Spinal cord (tissue), 10 donors: ENCODE measurements at places on chromosomes 12 and 14. TPM values are rescaled to one million over a fixed set of nuclear protein-coding genes. Genes with fewer than 3 reads are reported as not detected.

DNA sequence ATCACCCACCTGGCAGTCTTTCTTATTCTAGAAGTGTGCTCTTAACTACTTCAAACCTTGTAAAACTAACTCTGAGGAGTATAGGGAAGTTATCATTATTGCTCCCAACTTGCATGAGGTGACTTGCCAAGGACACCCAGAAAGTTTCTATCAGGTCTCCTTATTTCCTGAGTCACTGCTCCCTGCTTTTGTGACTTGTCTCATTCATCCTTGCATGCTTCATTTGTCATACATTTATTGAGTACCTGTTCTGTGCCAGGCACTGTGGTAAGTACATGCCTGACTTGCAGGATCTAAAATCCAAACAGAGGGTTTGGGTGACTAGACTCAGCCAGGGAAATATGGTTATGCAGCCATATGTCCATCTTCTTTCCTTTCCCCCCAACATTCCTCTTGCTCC, 25.5 kb downstream of the CFAP251 start:
- H3K4me3 ChIP-seq, result no peak overlapping the region
- no peak overlapping the region for H3K27ac ChIP-seq
- no peaks in the 10 kb centered on the region for H3K27me3 ChIP-seq
- peaks cover 2% of the 10 kb centered on the region for H3K36me3 ChIP-seq

Gene TMEM132D
- total RNA-seq, result 4.7 TPM

GRCh38 chr12:20369305-20370013, 1.1 kb downstream of the PDE3A start:
- H3K27me3 ChIP-seq, result no peaks in the 10 kb centered on the region
- peaks cover 8% of the 10 kb centered on the region for H3K4me1 ChIP-seq
- peak overlapping the region; percentile 94 for H3K4me3 ChIP-seq
- H3K27ac ChIP-seq, result peak overlapping the region; percentile 98
- DNase-seq, result peak; percentile 48

Gene DPY19L2
- total RNA-seq, result 23.7 TPM

GRCh38 chr12:46401662-46402061, 29.1 kb upstream of the SLC38A2 start:
- H3K4me1 ChIP-seq, result no peaks in the 10 kb centered on the region
- no peaks in the 10 kb centered on the region for H3K27me3 ChIP-seq
- H3K36me3 ChIP-seq, result no peaks in the 10 kb centered on the region
- peak; percentile 33 for DNase-seq

- no peaks in the 10 kb centered on the region for H3K27me3 ChIP-seq
- H3K27ac ChIP-seq, result no peak overlapping the region
- no peak for DNase-seq
- H3K36me3 ChIP-seq, result no peaks in the 10 kb centered on the region
- no peaks in the 10 kb centered on the region for H3K4me1 ChIP-seq
Observed at GRCh38 chr12:91562476-91562875, 379.9 kb upstream of the DCN start.

- H3K27me3 ChIP-seq, result no peaks in the 10 kb centered on the region
- peaks cover 9% of the 10 kb centered on the region for H3K4me1 ChIP-seq
- H3K27ac ChIP-seq, result peak overlapping the region; percentile 82
- DNase-seq, result no peak
- no peaks in the 10 kb centered on the region for H3K36me3 ChIP-seq
Observed at GRCh38 chr12:62683776-62684569, 217.3 kb downstream of the MON2 start.

Gene SOX5
- total RNA-seq, result 47.9 TPM

Gene PAH
- total RNA-seq, result 0.33 TPM

DNA sequence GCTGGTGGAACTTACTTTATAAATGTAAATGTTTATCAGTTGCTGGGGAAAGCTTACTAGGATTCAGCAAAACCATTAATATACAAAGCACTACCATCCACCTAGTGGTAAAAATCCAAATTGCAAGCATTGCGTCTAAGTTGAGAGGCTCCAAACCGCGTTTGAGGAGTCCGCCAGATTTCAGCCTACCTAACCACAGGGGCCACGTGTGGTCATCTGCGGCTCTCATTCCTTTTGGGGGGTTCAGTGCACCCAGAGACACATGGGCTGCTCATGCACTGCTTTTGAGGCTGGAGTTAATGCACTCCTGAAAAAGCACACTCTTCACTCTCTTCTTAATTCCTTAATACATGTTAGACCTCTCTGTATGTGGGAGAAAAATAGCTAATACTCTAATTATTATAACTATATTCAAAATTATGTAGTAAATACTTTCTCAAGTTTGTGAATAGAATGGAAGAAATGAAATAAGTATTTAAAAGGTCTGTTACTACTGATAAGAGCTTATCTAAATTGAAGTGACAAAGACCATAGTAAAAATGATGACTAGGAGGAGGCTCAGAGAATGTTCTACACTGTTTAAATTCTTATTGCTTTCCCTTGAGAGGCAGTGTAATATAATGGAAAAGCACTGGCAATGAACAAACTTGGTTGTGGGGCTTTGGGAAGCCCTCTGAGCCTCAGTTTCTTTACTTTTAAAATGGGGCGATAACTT, 41.4 kb upstream of the MANSC4 start:
- H3K4me1 ChIP-seq, result no peaks in the 10 kb centered on the region
- H3K27ac ChIP-seq, result no peak overlapping the region
- H3K36me3 ChIP-seq, result no peaks in the 10 kb centered on the region
- DNase-seq, result peak; percentile 33
- no peaks in the 10 kb centered on the region for H3K27me3 ChIP-seq

Gene ACRBP
- 0.69 TPM for total RNA-seq

- H3K36me3 ChIP-seq, result no peaks in the 10 kb centered on the region
- peaks cover 4% of the 10 kb centered on the region for H3K4me1 ChIP-seq
- peak overlapping the region; percentile 67 for H3K27ac ChIP-seq
- no peaks in the 10 kb centered on the region for H3K27me3 ChIP-seq
- peak; percentile 27 for DNase-seq
Observed at GRCh38 chr12:114868995-114869834, 185.2 kb upstream of the TBX3 start.

Gene CFL2
- total RNA-seq, result 71.6 TPM

DNA sequence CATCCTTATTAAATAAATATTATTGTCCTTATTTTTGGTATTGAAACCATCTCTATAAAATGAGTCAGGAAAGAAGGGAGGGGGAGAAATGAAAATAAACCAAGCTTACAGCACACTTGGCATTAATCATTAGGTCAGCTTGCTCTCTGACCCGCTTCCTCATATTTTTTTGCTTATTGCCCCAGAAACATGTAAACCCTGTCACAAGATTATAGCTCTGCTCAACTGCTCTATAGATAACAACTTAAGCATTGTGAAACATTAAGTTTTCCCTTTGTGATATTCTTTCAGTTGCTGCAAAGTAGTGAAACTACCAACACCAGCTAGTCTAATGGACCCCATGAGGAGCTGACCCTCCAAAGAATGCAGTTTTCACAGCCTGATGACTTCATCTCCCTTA, 819.5 kb downstream of the SLC16A7 start:
- no peaks in the 10 kb centered on the region for H3K36me3 ChIP-seq
- H3K4me1 ChIP-seq, result no peaks in the 10 kb centered on the region
- no peaks in the 10 kb centered on the region for H3K27me3 ChIP-seq
- DNase-seq, result no peak

Gene SMCO2
- total RNA-seq, result 0.99 TPM

- H3K4me3 ChIP-seq, result peak overlapping the region; percentile 14
- peaks cover 5% of the 10 kb centered on the region for H3K27me3 ChIP-seq
- H3K27ac ChIP-seq, result no peak overlapping the region
- DNase-seq, result no peak
- H3K4me1 ChIP-seq, result no peaks in the 10 kb centered on the region
Observed at GRCh38 chr14:60736494-60736893, 1.9 kb downstream of the MNAT1 start.

- peak overlapping the region; percentile 86 for H3K4me3 ChIP-seq
- peaks cover 49% of the 10 kb centered on the region for H3K4me1 ChIP-seq
- peaks cover 10% of the 10 kb centered on the region for H3K36me3 ChIP-seq
Observed at GRCh38 chr12:57086493-57087009, 2.4 kb upstream of the NAB2 start.

Gene CLEC4C
- not detected for total RNA-seq

- no peaks in the 10 kb centered on the region for H3K36me3 ChIP-seq
- no peak overlapping the region for H3K27ac ChIP-seq
- no peak overlapping the region for H3K4me3 ChIP-seq
- DNase-seq, result no peak
- H3K27me3 ChIP-seq, result no peaks in the 10 kb centered on the region
- H3K4me1 ChIP-seq, result peaks cover 4% of the 10 kb centered on the region
Observed at GRCh38 chr12:13875744-13876143, 105.7 kb downstream of the GRIN2B start.

GRCh38 chr12:124680863-124681778, 113.7 kb upstream of the NCOR2 start:
- peaks cover 89% of the 10 kb centered on the region for H3K4me1 ChIP-seq
- H3K27ac ChIP-seq, result no peak overlapping the region
- DNase-seq, result no peak

- no peak overlapping the region for H3K27ac ChIP-seq
- H3K4me1 ChIP-seq, result no peaks in the 10 kb centered on the region
- no peak for DNase-seq
- H3K36me3 ChIP-seq, result no peaks in the 10 kb centered on the region
- H3K4me3 ChIP-seq, result no peak overlapping the region
- no peaks in the 10 kb centered on the region for H3K27me3 ChIP-seq
Observed at GRCh38 chr12:59646636-59647035, 50.8 kb downstream of the SLC16A7 start.

Gene MYRFL
- 0.50 TPM for total RNA-seq

DNA sequence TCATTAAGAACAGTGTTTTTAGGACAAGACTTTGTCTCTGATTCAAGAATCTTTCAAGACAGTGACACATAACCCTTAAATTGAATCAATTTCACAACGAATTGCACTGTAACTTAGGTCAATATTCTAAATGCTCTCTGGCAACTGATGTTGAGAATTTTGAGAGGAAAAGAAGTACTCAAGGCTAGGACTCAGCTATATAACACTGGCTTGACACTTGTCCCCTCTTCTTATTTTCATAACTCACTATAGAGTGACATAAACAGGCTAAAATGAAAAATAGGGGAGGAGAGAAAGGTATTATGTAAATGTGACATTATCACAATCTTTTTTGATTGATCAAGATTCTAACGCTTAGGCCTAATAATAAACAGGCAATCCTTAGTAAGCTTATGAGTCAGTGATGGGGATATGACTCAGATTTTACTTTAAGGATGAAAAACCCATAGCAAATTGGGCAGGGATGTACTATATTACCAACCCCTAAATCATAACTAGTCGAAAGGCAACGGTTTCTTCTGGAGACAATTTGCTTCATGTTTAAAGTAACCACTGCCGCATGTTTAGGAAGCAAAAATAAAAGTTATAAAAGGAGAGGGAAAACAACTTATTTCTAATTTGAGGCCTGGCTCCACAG, 10.9 kb downstream of the BTG1 start:
- H3K36me3 ChIP-seq, result no peaks in the 10 kb centered on the region
- no peak overlapping the region for H3K4me3 ChIP-seq
- no peak for DNase-seq
- H3K4me1 ChIP-seq, result peaks cover 6% of the 10 kb centered on the region
- no peaks in the 10 kb centered on the region for H3K27me3 ChIP-seq

GRCh38 chr12:68491204-68491960, 119.3 kb upstream of the RAP1B start:
- H3K27ac ChIP-seq, result no peak overlapping the region
- DNase-seq, result no peak
- no peaks in the 10 kb centered on the region for H3K27me3 ChIP-seq
- no peaks in the 10 kb centered on the region for H3K36me3 ChIP-seq
- no peak overlapping the region for H3K4me3 ChIP-seq

GRCh38 chr12:47193066-47193465, 113.3 kb upstream of the AMIGO2 start:
- H3K36me3 ChIP-seq, result no peaks in the 10 kb centered on the region
- H3K4me3 ChIP-seq, result no peak overlapping the region
- H3K27ac ChIP-seq, result no peak overlapping the region
- H3K4me1 ChIP-seq, result no peaks in the 10 kb centered on the region
- no peak for DNase-seq

GRCh38 chr12:71170456-71170855, 12.7 kb upstream of the TSPAN8 start:
- H3K27me3 ChIP-seq, result no peaks in the 10 kb centered on the region
- no peaks in the 10 kb centered on the region for H3K4me1 ChIP-seq
- H3K36me3 ChIP-seq, result no peaks in the 10 kb centered on the region
- no peak for DNase-seq
- H3K27ac ChIP-seq, result no peak overlapping the region
- H3K4me3 ChIP-seq, result no peak overlapping the region

Gene GPX2
- 0.30 TPM for total RNA-seq

- peaks cover 78% of the 10 kb centered on the region for H3K36me3 ChIP-seq
- DNase-seq, result no peak
- no peak overlapping the region for H3K27ac ChIP-seq
- H3K4me1 ChIP-seq, result peaks cover 21% of the 10 kb centered on the region
- H3K4me3 ChIP-seq, result no peak overlapping the region
Observed at GRCh38 chr14:64768401-64769095, 64.3 kb downstream of the PLEKHG3 start.

- DNase-seq, result no peak
- H3K4me3 ChIP-seq, result peak overlapping the region; percentile 38
- H3K4me1 ChIP-seq, result peaks cover 10% of the 10 kb centered on the region
- peaks cover 15% of the 10 kb centered on the region for H3K27me3 ChIP-seq
Observed at GRCh38 chr12:68932128-68932960, 627 bp downstream of the CPM start.

GRCh38 chr12:127271776-127272175, 995.2 kb upstream of the TMEM132C start:
- no peak overlapping the region for H3K4me3 ChIP-seq
- no peaks in the 10 kb centered on the region for H3K36me3 ChIP-seq
- H3K27ac ChIP-seq, result no peak overlapping the region
- no peaks in the 10 kb centered on the region for H3K4me1 ChIP-seq
- H3K27me3 ChIP-seq, result no peaks in the 10 kb centered on the region

- H3K27me3 ChIP-seq, result no peaks in the 10 kb centered on the region
- H3K27ac ChIP-seq, result no peak overlapping the region
- no peaks in the 10 kb centered on the region for H3K36me3 ChIP-seq
- H3K4me3 ChIP-seq, result no peak overlapping the region
- H3K4me1 ChIP-seq, result no peaks in the 10 kb centered on the region
Observed at GRCh38 chr12:11734580-11735180, 85.2 kb downstream of the ETV6 start.

- H3K27ac ChIP-seq, result peak overlapping the region; percentile 37
- DNase-seq, result no peak
- H3K4me3 ChIP-seq, result no peak overlapping the region
- H3K27me3 ChIP-seq, result no peaks in the 10 kb centered on the region
Observed at GRCh38 chr12:3123729-3124128, 46.5 kb downstream of the TSPAN9 start.
